Left renal cortex interstitium (tissue), 4 donors: ENCODE measurements at places on chromosomes 1 and 21.

DNA sequence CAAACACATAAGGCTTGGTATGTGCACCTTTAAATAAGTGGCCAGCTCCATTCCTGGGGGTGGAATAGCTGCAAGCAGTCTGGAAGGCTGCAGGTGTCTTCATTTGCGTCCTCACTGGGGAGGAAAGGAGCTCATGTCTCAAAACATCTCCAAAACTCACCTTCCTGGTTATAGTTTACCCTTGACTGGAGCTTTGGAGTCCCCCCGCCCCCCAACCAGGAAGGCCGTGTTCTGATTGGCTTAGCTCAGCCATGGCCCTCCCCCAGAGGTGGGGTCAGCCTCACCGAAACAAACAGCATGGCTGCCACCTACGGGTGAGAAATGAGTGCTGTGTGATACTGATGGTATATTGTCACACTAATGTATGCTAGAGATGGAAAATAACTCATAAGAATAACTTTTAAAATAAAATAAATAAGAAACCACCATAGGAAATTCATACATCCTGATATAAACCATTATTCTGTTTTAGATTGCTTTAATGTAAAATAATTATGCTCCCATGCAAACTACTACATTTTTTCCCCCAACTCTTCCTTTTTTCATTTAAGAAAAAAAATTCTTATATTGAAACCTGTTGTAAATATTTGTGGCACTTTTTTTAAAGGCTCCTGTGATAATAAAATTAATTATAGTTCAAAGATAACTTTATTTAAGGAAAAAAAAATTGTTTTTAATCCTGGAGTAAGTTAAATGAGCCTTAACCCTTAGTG lies 90.8 kb downstream of the ZP4 start:
- DNase-seq, result no peak

DNA sequence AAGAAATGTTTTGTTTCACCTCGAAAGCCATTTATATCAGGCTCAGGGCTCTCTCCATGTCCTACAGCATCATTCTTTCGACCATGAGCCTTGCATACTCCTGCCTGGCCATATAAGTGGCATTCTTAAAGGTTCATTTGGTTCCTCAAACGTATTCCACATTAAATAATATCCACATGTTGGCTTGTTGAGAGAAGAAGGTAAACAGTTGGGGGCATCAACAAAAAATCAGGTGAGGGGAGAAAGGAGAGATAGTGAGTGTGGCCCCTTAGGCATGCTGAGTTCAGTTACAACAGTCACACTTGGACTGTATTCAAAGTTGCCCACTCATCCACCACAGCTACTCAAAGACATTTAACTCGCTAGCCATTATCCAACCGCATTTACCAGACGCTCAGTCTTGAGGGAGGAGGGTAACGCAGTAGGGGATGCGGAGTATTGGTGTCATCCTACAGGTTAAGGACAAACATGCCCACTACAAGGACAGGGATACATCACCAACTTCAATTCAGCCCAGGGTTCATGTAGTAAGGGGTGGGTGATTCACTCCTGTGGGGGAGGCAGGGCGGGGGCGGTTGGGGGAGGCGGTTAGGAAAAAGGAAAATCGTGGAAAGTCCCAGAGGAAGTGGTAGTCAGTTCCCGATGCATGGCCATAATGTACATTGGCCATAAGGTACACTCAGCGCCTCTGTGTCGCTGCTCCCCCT lies 1.4 kb downstream of the ZNF697 start:
- no peak for DNase-seq

GRCh38 chr1:47244339-47244862 lies 12.4 kb upstream of the TAL1 start:
- no peak for DNase-seq

GRCh38 chr1:231590453-231591198 lies 36.0 kb upstream of the DISC1 start:
- no peak for DNase-seq

DNA sequence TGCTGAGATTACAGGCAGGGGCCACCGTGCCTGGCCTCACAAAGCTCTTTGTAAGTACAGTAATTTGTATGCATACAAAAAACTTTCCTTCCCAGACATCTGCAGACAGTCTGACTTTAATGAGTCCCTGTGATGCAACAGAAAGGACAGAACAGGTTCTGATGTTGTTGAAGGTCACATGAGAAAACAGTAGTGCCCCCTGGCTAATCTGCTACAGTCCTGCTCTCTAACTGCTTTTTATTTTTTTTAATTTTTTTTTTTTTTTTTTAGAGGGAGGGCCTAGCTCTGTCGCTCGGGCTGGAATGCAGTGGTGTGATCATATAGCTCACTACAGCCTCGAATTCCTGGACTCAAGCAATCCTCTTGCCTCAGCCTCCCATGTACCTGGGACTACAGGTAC lies 36.7 kb downstream of the ACBD3 start:
- no peak for DNase-seq

DNA sequence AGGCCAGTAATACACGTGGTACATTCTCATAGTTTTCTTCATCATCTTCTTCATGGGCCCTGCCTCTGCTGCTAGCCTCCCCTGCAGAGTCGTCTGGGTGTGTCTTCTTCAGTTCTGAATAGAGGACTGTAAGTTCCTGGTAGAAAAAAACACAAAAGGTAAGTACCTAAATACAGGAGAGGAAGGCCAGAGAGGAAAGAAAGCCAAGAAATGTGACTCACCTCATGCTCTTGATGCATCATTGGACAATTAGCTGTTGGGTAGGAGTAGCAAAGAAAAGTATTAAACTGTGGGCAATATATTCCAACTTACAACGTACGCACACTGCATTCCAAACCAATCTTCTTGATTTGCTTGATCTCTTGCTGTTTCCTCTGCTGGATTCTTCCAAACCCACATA lies 21.8 kb downstream of the FCRL3 start:
- no peak for DNase-seq

DNA sequence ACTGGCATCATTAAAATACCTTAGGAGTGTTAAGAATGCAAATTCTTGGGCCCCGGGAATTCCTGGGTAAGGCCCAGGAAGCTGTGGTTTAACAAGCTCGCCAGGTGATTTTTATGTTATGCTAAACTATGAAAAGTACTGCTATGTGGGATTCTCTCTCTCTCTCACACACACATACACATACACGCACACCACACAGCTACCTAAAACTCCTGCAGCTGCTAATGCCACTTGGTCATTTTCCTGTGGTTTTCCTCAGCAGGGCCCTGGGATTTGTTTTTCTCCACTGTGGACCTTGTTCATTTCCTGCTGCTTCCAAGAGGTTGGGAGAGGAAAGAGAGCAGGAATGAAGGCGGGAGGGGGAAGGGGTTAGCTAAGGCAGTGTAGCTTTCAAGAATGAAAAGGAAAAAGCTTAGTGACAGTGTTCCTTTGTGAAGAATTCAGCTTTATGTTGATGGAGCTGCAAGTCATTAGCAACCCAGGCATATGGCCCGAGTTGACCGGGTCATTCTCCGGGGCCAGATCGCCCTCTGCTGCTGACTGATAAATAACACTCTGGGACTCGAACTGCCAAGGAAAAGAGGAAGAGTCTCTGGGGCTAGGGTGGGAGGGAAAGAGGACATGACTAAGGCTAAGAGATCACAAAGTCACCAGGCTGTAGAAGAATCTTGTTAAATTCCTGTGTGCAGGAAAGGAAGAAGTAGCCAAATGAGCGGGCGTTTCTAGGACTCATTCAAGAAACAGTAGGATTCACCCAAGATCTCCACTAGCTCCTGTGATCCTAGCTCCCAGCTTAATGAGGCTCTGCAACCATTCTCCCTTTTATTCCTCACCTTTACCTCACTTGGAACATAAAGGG lies 30.5 kb upstream of the LRIG2 start:
- DNase-seq, result no peak

DNA sequence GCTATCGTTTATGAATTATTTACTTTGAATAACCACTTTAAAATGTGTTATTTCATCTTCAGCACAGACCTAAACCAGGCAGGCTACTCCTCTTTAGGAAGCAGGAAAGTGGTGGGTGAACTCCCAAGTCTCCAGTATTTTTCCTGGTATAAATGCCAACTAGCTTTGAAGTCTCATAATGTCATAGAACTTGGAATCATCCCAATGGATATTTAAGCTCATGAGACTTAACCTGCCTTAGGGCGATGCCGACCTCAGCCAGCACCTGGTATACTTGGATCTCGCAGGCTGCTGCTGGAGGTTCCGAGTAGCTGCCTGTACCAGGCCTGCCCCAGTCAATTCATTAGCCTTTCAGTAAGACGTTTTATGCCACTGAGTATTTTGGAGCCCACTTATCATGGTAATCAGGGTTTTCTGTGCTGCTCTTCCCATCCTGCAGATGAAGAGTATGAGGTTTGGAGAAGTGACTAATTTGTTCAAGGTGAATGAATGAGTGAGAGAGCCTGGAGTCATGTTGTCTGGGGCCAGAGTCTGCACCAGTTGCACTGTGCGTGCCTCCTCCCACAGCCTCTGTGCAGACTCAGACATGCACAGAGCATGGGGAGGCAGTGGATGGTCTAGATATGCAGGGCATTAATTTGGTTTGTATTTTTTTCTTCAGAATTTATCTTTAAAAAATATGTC lies 34.9 kb downstream of the VANGL1 start:
- no peak for DNase-seq

GRCh38 chr21:33578959-33579542 lies 9.4 kb downstream of the DONSON start:
- DNase-seq, result no peak

GRCh38 chr1:56202796-56203492 lies 376.4 kb downstream of the PLPP3 start:
- no peak for DNase-seq

DNA sequence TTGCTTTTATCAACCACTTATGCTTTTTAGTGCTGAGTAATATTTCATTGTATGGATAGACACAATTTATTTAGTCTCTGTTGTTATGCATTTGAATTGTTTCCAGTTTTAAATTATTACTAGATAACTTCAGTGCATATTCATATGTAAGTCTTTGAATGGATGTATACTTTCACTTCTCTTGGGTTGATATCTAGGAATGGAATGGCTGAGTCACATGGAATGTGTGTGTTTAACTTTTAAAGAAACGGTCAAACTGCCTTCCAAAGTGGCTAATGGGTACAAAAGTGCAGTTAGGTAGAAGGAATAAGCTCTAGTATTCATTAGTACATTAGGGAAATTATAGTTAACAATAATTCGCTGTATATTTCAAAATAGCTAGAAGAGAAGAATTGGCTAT lies 82.4 kb downstream of the NPHS2 start:
- DNase-seq, result no peak

- DNase-seq, result peak; percentile 88
Measured at GRCh38 chr1:168178638-168179437, at the start of gene TIPRL. Gene TIPRL, plus strand, starts transcription at chr1:168178962. Its CDS starts 116 bp downstream, at chr1:168179078.

DNA sequence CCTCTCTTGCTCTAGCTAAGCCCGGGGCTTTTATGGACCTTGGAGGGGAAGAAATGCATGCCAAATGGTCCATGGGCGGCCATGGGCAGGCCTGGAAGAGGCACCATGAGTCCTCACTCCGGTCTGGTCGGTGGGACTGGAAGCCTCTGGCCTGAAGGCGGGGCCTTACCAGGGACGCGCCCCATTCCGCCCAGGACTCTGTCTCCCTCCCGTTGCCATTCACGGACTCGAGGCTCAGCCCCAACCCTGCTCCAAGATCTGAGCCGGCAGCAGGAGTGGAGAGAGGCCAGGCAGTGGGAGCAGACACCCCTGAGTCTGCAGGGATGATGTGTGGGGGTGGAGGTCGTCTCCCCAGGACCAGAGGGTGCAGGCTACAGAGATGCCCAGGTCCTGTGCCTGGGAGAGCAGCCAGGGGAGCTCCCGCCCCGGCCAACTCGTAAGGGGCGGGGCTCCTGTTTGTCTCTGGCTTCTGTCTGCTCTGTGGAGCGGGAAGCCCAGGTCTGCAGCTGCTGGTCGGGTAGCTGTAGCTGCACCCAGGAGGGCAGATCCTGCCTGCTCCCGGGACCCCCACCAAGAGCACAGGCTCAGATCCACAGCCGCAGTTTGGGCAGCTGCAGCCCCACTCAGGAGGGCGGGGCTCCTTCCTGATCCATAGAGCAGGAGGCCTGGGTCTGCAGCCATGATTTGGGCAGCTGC lies 8.3 kb upstream of the KANK4 start:
- DNase-seq, result no peak

GRCh38 chr1:58454385-58454784 lies 92.1 kb downstream of the OMA1 start:
- DNase-seq, result no peak

- no peak for DNase-seq
Measured at GRCh38 chr1:236122176-236122575, 20.2 kb upstream of the GPR137B start.

GRCh38 chr1:151720974-151721787 lies at the start of gene RIIAD1:
Gene RIIAD1, plus strand, starts transcription at chr1:151721522. Its CDS starts 15 bp downstream, at chr1:151721537.
- no peak for DNase-seq

DNA sequence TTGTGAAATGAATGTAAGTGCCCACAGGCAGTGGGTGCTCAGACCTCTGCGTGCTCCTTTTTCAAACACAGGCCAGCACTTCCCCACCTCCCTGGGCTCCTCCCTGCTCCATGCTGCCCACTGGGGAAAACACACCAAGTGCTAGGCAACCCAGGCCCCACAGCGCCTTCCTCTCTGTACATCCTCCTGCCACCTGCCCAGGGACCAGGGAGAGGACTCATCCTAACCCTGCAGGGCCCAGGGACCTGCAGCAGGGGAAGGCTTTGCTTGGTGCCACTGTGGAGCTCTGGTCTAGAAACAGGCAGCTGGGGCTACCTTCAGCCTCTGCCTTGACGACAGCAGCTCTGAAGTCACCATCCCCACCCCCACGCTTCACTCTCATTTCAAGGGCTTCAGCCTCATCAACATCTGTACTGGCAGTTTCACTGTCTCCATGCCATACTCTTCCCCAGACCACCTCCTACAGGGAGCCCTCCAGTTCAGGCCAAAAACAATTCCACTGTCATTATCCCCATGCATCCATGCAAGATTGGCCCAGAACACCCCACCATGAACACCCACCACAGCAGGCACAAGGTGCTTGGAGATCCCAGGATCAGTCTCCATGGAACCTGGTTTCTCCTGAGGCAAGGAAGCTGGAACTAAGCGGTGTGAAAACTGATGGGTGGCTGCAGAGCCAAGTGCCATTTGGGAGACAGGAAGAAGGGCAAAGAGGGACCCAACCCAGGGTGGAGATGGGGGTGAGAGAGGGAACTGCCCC lies 1.1 kb downstream of the IGSF8 start:
- no peak for DNase-seq

- no peak for DNase-seq
Measured at GRCh38 chr1:108034396-108034795, 69.4 kb upstream of the VAV3 start.

- DNase-seq, result no peak
Measured at GRCh38 chr1:187977298-187977697, 1148.5 kb downstream of the PLA2G4A start.

DNA sequence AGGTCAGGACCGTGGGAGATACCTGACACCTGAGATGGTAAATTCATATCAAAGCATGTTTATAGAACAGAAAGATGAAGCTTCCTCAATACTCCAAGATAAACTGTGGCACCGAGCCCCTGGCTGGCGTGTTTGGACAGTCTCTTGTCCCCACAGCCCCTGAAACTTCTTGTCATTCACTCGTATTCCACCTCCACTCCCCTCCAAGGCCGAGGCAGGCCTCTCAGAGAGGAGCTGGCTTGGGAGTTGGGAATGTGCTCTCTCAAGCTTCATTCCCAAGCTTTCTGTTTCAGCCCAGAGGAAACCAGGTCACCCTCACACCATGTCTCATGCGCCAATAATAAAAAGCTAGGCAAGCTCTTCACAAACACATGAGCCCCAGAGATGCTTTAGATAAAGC lies 86.1 kb downstream of the NPHP4 start:
- no peak for DNase-seq
